ENCODE measurements at places on chromosomes 3 and 15.

GRCh38 chr15:65835447-65835846, 33.8 kb upstream of the RAB11A start:
- no peak for DNase-seq

DNA sequence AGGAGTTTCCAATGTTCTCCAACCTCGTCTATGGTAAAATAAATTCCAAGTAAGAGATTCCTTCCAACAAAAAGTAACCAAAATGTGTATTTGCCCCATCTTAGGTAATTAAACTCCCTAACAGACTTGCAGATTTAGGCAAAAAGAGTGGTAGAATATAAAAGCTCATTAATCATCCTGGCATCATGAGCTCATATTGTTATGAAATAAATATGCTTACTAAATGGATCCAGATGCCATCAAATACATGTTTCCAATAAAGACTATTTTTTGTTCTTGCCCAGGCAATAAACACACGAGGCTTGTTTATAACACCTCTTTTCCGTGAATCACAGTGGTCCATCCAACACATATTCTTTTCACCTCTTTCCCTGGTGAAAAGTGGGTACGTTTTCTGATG, 189.4 kb downstream of the THSD4 start:
- DNase-seq = no peak

DNA sequence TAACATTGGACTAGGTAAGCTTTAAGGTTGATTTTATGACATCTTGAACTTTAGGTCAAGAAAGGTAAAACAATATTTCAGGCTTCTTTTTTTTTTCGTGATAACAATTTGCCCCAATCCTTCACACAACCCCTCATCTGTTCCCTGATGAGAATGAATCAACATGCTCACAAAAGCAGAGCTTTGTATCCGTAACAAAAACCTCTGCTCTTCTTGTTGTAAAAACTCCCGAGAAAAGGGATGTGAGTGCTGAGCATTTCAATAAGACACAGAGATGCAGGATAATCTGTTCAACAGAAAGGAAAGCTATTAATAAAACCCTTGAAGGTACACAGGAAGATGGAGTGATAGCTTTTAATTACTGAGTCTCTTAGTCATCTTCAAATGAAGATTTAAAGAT, 94.3 kb downstream of the RAD18 start:
- no peak for DNase-seq

DNA sequence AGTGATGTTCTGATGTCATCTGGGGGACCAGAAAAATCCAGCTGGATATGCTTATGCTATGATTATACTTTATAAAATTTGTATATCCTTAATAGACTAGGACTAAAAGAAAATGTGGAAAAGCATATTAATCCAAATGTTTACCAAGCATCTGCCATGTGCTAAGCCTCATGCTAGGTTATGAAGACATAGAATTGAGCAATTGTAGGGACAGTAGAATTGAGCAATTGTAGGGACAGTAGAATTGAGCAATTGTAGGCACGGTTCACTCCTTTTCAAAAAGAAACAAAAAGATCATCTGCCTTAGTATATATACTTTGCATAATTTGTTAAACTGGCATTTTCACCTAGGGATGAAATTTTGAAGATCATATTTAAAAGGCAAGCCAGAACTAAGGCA, 18.3 kb downstream of the ABHD5 start:
- DNase-seq = no peak

DNA sequence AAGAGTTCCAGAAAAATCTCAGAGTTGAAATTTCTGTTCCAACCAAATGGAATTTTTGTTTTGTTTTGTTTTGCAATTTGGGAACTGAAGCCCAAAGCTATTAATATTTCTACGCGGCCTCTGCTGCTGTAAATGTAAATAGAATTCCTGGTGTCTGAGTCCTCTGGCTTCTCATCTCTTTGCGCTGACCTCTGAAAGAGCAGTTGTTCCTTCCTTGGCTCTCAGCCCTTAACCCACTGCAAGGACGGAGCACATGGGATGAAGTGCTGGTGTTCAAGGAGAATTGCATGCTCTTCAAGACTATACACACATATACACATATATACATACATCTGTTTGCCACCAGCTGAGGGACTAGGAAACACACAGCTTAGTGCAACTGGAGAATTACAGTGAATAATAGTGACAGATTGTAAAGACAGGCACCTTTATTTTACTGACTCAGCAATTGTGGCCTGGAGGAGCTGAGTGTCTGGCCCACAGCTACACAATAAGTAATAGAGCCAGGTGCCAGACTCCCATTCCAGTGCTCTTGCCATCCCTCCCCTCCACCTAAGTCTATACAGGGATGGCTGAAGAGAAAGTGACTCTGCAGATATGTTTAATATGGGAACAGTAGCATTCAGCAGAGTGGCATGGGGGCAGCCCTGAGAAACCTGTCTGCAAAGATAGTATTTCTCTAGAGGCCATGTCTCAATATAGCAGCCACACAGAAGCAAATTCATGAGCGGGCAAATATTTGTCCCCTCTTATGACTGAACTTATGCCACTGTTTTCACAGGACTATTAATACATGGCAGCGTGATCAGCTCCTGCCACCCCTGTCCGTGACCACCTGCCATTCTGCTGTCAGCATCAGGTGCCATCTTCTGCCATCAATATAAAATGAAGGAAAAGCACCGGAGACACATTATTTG, 42.3 kb downstream of the NEK10 start:
- DNase-seq = no peak

DNA sequence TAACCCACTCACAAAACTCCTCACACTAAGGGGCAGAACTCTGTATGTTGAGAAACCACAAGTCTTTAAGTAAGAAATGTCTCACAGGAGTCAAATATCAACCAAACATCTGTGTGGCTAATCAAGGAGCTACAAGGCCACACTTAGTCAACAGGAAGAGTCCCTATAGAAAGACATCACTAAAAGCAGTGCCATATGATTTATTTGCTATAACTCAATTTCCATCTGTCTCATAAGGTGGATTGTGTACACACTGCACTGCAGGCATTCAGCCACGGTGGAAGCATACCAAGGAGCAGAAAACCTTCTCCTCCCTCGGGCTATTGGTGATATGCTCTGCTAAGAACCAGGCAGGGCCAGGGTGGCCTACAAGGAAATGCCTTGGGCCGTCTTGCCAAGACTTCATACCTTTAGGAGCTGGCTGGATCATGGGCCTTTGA, 197.6 kb upstream of the CFAP20DC start:
- no peak for DNase-seq

- DNase-seq = no peak
Measured at GRCh38 chr3:175155172-175155571, 296.0 kb downstream of the NAALADL2 start.

GRCh38 chr3:181008796-181009195, 19.3 kb upstream of the DNAJC19 start:
- DNase-seq = no peak

DNA sequence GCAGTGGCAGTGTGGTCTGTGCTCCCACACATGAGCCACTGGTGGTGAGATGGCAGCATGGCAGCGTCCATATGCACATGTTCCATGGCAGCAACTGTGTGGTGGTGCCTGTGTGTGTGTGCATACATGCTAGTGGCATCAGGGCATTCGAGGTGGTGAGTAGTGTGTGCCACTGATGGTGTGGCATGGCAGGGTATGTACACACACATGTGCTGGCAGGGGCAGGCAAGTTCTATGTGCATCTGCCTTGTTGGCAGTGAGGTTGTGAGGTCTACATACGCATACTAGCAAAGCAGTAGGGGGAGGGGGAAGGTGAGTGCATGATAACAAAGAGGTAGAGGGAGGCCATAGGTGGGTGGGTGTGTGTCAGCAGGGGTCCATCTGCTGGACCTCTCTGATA, 378.7 kb downstream of the C3orf38 start:
- no peak for DNase-seq

DNA sequence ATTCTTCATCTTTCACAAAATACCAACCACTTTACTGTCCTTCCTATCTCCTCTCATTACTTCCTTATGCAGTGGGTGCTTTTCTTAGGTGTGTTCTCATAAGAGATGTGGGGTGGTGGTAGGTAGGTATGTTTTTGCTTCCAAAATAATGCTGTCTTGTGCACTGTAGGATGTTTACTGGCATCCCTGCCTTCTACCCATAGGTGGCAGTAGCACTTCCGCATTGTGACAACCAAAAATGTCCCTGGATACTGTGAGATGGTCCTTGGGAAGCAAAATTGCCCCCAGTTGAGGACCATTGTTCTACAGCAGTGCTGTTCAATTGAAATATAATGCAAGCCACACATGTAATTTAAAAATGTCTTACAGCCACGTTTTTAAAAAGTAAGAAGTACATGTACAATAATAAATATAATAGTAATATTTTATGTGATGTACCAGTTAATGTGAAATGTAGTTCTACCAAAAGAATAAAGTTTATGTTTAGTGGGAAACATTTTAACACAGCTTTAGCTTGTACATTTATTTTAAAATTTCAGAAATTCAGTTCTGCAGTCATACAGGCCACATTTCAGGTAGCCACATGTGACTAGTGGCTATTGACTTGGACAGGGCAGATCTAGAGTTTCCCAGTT, 75.2 kb downstream of the NEO1 start:
- DNase-seq = peak; percentile 1

- peak; percentile 39 for DNase-seq
Measured at GRCh38 chr3:67947808-67948508, 293.5 kb upstream of the SUCLG2 start.

DNA sequence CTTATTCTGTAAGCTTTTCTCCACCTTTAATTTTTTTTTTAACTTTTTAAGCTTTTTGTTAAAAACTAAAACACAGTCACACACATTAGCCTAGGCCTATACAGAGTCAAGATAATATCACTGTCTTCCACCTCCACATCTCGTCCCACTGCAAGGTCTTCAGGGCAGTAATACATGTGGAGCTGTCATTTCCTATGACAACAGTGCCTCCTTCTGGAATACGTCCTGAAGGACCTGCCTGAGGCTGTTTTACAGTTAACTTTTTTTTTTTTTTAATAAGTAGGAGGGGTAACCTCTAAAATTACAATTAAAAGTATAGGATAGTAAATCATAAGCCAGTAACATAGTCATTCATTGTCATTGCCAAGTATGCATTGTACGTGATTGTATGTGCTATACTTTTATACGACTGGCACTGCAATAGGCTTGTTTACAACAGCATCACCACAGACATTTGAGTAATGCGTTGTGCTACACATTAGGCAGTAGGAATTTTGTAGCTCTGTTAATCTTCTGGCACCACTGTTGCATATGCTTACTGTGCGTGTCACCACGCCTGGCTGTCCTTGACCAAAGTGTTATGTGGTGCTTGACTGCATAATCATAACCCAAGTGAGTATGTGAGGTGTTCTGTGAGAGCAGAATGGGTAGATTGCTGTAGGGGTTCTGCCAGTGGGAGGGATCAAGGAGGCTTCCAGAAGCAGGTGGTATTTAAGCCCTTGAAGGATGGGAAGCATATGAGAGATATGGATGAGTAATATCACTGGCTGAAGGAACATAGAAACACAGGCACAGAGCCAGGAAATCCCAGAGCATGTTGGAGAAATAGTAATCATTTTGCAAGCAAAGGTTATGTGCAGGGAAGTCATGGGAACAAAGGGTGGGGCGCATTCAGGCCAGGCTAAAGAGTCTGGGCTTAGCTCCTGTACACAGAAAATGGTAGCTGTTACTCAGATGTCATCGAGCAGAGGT, 18.3 kb downstream of the FBXO22 start:
- peak; percentile 44 for DNase-seq

DNA sequence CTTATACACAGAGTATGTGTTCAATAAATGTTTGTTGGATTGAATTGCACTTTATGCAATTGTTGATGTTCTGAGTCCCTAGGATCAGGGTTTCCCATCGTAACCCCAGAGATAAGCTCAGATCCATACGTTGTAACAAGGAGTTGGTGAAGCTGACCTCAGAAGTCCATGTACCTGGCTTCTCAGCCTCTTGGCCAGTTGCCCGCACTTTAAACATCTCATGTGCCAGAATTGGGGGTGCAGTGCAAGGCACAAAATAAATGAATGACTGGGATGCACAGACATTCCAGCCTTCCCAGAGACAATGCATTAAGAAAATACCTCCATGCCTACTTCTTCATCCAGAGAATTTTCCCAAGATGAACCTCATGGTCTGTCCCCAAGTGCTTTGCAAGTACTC, 142.9 kb upstream of the IL12A start:
- no peak for DNase-seq

- DNase-seq = no peak
Measured at GRCh38 chr15:67585681-67586080, 43.2 kb downstream of the MAP2K5 start.

- DNase-seq = no peak
Measured at GRCh38 chr3:197908957-197909701, 40.9 kb upstream of the RPL35A start.

- DNase-seq = peak; percentile 48
Measured at GRCh38 chr3:157166561-157166960, 6.6 kb upstream of the CCNL1 start.

DNA sequence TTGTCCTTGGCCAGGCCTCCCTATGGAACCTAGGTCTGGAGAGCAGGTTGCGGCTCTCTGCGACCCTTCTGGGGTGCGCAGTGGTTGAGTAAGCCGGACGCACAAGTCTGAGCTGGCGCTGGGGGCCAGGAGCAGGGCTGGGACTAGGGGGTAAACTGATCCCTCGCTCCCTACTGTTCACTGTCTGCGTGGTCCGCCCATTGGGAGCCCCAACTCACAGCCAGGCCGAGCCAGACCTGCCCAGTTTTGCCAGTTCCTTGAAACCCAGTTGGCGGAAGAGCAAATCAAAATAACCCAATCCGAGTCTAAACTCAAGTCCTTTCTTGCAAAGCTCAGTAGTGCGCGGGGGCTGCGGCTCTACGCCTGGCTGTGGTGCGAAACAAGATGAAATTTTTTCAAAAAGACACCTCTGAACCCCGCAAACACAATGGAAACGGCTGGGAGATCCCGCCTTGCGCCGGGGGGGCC, 17.5 kb downstream of the RGMA start:
- DNase-seq = no peak

DNA sequence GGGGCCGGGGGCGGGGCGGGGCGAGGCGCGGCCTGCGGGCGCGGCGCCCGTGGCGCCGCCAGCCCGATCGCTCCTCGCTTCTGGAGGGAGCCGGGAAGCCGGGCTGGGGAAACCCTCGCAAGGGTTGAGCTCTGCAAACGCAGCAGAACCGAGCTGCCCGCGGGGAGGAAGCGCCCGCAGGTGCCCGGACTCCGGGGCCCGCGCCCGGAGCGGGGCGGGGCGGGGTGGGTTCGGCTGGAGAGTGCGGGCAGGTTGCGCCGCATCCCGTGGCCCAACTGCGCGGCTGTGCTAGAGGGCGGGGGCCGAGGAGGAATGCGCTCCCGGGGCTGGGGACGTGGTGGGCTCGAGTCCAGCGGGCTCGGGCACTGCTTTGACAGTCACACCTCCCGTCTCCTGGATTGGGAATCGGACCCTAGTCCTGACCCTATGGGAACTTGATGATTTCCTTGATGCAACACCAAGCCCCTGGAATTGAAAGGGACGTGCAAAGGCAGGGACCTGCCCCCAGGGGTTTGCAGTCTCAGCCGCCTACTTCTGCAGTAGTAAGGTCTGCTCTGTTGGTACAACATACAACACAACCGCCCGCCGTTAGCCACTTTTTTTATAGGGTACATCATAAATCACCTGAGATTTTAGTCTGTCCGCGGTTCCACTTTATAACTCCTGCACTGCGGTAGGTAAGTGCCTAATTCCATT, 34.3 kb downstream of the ZBTB38 start:
- DNase-seq = no peak

GRCh38 chr3:149393345-149394160, 16.1 kb upstream of the TM4SF1 start:
- DNase-seq = peak; percentile 84

- no peak for DNase-seq
Measured at GRCh38 chr15:80674245-80674614, 20.9 kb upstream of the ABHD17C start.

Data from kidney glomerular epithelial cell (primary cell).